ENCODE measurements at places on chromosomes 16 and 17.

DNA sequence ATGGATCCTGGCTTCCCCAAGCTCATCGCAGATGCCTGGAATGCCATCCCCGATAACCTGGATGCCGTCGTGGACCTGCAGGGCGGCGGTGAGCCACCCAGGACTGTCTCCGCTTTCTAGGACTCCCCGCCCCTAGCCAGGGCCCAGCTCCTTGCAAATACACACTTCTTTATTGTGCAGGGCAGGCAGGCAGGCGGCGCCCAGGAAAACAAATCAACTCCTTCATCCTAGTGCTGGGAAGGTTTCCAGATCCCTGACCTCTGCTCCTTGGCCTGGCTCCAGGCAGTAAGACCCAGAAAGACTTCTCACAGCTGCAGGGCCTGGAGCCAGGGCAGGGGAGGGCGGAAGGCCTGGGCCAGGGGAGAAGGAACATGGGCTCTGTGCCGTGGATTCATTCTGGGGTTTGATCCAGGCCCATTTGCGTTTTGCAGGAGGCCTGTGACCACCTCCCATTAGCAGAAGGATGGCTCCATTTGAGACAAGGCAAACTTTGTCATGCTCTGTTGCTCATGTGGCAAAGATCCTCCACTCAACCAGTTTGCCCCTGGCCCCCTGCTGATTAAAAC lies 6.0 kb upstream of the LPCAT2 start:
- peak; percentile 25 for DNase-seq

DNA sequence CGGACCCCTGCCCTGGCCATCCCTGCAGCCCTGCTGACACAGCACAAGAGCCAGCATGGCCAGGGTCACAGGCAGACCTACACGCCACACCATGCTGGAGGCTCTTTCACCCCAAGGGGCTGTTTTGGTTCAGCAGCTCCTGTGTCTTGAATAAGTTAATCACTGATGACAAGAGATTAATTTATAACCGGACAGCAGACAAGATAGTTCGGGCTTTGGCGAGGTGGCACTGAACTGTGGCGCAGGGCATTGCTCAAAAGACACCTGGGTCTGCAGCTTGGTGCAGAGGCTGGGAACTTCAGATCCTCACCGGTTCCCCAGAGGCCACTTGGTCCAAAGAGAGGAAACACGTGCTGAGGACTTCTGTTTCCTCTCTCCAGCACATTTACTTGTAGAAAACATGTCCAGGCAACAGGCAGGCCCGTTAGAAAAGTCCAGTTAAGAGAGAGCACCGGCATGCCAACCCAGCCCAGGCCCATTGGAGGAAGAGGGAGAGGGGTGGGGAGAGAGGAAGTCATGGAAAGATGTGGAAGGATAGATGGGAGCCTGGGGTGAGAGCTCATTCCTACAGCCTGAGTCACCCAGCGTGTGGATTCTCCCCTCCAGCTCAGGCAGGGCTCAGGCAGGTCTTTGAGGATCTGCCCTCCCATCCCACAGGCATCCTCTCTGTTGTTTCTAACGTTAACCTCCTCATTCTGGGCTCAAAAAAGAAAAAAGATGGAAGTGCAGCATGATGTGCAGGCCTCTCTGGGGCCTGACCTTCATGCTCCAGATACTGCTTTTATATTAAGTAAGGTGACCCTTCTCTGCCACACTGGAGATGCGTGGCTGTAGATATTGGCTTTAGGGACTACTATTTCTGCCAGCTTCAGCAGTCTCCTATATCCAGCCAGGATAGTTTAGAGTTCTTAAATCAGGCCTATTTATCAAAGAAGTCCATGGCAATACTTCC lies 80.0 kb upstream of the HNF1B start:
- DNase-seq = no peak

GRCh38 chr17:78889531-78889930 lies 13.5 kb downstream of the CEP295NL start:
- DNase-seq = no peak

DNA sequence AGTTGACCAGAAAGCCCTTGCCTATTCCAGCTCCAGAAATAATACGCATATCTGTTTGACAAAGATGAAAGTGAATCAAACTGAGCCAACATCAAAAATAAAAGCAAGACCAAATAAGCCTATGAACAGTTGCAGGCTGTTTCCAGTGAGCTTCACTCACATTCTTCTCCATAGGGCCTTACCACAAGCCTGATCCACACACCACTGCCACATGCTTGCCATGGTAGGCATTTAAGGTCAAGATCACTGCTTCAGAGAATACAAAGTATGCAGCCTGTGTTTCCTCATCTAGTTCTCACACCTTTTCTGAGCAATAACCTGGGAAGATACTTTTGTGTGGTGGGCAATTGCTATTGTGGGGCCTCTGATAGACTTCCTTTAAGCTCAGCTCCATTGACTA lies 1060.2 kb downstream of the CDH11 start:
- DNase-seq = no peak

DNA sequence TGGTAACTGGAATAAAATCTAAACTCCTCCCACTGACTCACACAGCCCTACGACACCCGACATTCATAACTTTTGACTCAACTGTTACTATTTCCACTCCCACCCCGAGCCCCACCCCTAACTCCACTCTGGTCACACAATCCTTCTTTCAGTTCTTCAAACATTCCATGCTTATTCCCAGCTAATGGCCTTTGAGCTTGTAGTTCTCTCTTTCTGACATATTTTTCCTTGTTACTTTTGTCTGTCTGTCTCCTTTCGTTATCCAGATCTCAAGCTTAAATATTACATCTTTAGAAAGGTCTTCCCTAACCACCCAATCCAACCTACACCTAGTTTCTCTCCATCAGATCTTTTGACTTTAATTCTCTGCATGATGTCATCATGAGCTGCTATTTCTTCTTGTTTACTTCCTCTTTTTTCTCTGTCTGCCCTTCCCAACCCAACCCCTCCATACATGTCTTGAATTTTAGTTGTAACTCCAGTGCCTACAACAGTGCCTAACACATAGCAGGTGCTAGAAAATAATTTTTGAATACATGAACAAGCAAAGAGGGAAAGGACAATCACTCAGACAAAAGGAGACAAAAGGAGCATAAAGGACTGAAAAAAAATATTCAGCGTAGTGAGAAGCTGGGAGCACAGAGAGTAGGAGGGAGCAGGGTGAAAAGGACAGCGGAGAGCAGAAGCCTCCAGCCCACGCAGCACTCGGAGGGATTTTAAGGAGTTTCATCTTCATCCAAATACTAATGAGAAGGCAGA lies 65.2 kb upstream of the SMIM36 start:
- no peak for DNase-seq

DNA sequence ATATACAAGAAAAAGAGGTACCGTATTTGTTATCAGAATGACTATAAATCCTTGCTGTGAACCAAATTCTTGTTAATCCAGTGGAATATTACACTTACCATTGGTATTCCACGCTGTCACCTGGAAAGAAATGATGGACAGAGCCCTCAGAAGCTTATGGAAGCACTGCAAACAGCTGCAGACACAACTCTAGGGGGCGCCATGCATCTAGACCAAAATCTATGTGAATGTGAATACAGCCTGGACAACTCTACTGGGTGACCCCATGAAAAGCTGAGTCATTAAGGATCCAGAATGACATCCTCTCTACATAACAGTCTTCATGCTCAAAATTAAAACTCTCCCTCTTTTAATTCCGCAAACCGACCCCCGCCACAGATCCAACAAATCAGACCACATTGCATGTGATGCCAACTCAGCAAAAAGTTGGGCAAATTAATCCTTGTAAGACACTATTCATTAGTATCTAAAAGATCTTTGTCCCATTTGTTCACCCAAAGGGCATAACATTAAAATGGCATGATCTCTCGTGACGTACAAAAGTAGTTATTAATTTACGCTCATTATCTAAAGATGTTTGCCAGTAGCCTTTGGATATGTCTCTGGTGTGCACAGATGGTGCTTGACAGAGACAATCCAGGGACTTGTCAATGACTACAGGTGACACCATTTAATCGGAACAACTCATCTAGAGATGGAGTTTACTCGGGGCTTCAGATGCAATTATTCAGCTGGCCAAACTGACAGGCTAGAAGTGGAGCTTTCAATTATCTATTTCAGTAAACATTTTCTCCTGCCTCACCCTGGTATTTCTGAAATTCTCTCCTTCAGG lies 552.7 kb upstream of the PSMD7 start:
- DNase-seq = no peak

DNA sequence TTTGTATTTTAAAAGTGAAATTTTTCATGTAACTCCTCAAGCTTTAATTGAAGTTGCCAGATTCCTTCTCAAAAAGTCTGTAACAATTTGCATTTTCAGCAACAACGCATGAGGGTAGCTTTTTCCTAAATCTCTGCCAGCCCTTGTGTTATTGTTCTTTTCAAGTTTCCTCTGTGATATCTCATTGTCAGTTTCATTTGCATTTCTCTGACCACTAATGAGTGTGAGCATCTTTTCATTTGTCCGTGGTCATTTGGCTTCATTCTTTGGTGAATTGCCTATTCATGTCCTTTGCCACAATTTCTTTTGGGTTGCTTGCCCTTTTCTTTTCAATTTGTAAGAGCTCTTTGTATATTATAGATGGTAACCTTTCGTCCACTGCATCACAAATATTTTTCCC lies 68.0 kb upstream of the NKD1 start:
- DNase-seq = peak; percentile 7

- DNase-seq = no peak
Observed at GRCh38 chr17:61261001-61261637, 138.5 kb upstream of the TBX2 start.

DNA sequence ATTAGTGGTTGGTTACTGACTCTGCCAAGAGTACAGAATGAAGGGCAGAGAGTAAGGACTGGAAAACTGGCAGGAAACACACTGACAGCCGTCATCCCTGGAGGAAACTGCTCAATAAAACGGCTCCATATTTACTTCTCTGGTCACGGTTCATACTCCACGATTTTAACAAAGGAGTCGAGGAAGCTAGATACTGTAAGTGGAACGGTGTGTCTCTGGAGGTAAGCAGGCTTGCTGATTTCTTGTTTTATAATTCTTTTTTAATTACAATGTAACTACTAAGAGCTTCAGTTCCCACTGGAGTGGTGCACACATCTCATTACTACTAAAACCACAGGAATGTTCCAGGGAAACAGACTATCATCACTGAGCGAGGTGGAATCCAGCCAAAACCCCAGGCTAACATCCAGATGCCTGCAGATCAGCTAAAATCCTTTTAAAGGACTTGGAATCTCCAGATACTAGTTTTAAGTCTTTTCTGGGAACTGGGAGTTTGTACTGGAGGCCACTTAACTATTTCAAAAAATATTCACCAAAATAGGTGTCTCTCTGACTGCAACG lies 17.8 kb downstream of the SERPINF1 start:
- DNase-seq = no peak

- no peak for DNase-seq
Observed at GRCh38 chr16:58948244-58948643, 214.1 kb upstream of the GOT2 start.

GRCh38 chr17:38815576-38816193 lies 9.4 kb downstream of the CWC25 start:
- DNase-seq = no peak

DNA sequence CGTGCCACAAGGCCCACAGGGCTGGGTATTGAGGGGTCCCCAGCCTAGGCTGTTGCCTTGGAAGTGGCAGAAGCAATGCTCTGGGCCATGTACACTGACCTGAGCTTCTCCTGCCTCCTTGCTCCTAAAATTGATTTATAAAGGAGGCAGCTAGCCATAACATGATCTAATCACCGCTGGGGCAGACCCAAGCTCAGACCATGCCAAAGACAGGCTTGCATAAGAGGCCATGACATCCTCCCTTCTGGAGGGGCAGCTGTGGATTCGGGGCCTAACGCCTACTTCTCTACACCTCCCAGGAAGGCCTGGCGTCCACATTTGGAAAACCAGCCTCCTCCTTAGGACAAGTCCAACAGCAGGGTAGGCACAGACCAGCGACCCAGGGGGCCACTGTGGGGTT lies 12.3 kb downstream of the HSD11B2 start:
- no peak for DNase-seq
